HFFc6 (cell line): ENCODE measurements at places on chromosomes 13 and 19.

- H3K27me3 ChIP-seq, result peaks cover 49% of the 10 kb centered on the region
- H3K27ac ChIP-seq, result no peak overlapping the region
- no peak overlapping the region for H3K4me3 ChIP-seq
- H3K4me1 ChIP-seq, result no peaks in the 10 kb centered on the region
Observed at GRCh38 chr19:35442091-35442490, 6.0 kb upstream of the FFAR2 start.

- peak overlapping the region; percentile 31; the same call in 1 of the 2 replicates for H3K27ac ChIP-seq
- peaks cover 25% of the 10 kb centered on the region for H3K4me1 ChIP-seq
- DNase-seq, result peak; percentile 60
- peaks cover 10% of the 10 kb centered on the region; the same call in 1 of the 2 replicates for H3K36me3 ChIP-seq
- no peak overlapping the region; the same call in 1 of the 2 replicates for H3K4me3 ChIP-seq
- H3K27me3 ChIP-seq, result no peaks in the 10 kb centered on the region; the same call in 1 of the 2 replicates
Observed at GRCh38 chr13:44801990-44802389, 187.3 kb downstream of the NUFIP1 start.

GRCh38 chr13:98451676-98452470, 125.0 kb downstream of the STK24 start:
- H3K27me3 ChIP-seq, result peaks cover 28% of the 10 kb centered on the region
- peaks cover 50% of the 10 kb centered on the region for H3K36me3 ChIP-seq
- peak overlapping the region; percentile 58 for H3K27ac ChIP-seq
- peaks cover 61% of the 10 kb centered on the region for H3K4me1 ChIP-seq
- DNase-seq, result no peak

DNA sequence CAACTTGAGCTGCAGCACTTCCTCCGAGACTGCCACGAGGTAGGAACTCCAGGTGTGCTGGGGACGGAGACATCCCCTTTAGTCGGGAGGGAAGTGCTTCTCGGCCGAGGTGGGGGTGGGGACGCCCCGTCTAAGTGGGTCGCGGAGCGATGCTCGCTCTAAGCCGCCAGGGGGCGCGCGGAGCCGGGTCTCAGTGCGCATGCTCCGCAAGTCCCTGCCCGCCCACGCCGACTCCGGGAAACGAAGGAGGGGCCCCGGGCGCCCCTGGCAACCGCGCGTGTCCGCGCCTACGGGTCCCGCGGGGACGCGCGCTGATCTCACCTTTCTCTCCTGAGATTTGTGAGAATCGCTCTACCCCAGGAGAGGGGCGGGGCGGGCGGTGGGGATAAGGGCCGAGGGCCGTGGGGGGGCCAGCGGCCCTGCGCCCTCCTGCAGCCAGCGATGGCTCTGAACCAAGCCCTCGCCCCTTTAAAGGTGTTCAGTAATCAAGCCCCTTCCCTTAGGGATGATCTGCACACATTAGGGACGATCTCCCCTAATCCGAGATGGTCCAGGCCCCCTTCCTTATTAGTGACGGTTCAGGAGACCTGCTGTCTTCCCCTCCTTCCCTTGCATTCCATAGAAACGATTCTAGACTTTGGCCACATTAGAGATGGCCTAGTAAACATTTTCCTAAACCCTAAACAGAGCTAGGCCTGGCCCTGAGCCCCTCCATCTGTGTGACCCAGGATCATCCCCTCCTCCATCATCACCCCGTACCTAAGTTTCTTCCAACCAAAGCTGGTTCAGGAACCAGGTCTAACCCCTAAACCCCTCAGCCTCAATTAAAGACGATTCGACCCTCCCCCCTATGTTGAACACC, 47.3 kb upstream of the SHKBP1 start:
- no peaks in the 10 kb centered on the region for H3K36me3 ChIP-seq
- H3K27ac ChIP-seq, result peak overlapping the region; percentile 22; the same call in 1 of the 2 replicates
- H3K4me3 ChIP-seq, result peak overlapping the region; percentile 81
- H3K27me3 ChIP-seq, result peaks cover 35% of the 10 kb centered on the region
- peaks cover 13% of the 10 kb centered on the region for H3K4me1 ChIP-seq

GRCh38 chr13:41782086-41782485, 178.8 kb downstream of the VWA8 start:
- peaks cover 6% of the 10 kb centered on the region; the same call in 1 of the 2 replicates for H3K36me3 ChIP-seq
- no peak overlapping the region for H3K27ac ChIP-seq

DNA sequence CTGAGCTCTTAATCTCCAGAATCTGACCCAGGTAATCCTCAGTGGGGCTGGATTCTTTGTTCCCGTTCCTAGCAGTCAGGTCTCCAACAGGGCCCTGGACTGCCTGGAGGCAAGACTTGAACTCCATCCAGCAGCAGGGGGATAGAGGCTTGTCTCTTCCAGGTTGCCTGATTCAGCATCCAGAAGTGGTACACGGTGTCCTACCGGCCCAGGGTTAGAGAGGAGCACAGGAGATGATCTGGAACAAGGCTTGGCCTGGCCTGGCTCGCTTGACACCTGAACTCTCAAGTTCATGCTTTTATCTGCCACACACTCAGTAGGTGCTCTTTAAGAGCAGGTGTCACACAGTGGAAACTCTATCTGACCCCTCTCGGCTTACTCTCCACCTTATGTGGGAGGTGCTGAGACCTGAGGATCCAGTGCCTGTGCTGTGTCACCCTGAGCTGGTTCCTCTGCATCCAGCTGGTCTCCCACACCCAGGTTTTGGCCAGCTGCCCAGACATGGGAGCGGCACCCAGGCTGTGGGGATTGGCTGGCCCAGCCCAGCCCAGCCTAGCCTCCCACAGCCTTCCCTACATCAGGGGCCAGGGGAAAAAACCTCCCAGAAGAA, at the start of gene CYP4F3:
CYP4F3 (plus strand) TSS at position 604 of the 610 bp plus-strand sequence. CDS start 519 bp downstream, outside the sequence.
- no peak for DNase-seq
- H3K27ac ChIP-seq, result no peak within 1 kb of the TSS
- H3K4me1 ChIP-seq, result no peaks in the 10 kb centered on the region
- H3K36me3 ChIP-seq, result no peaks in the 10 kb centered on the region
- H3K27me3 ChIP-seq, result peaks cover 2% of the 10 kb centered on the region
- no peak within 1 kb of the TSS for H3K4me3 ChIP-seq
